ENCODE measurements at places on chromosomes 6 and 20.

DNA sequence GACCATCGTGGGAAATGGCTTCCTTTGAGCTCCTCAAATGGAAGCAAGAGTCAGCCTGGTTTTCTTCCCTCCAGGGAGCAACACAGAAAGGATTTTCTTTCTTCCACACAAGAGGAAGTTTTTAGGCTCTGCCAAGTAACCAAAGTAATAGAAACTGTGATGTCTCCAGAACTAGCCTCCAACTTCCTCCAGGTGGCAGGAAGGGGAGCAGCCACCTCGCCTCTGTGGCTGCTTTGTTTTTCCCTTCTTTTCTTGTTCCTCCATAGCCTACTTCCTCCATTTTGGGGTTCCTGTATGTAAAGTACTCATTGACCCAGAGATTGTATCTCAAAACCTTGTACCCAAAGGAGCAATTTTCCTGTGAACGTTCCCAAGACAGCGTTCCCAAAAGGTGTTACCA is 32.7 kb upstream of the CCR6 start:
- DNase-seq, result no peak

- no peak for DNase-seq
Measured at GRCh38 chr6:163298079-163298830, 116.3 kb upstream of the QKI start.

GRCh38 chr20:44819936-44820335 is 9.6 kb upstream of the RIMS4 start:
- no peak for DNase-seq

GRCh38 chr6:53309059-53309900 is 39.5 kb downstream of the ELOVL5 start:
- DNase-seq, result no peak

- DNase-seq, result no peak
Measured at GRCh38 chr20:22389836-22390542, 194.4 kb downstream of the FOXA2 start.

All from stimulated activated CD4-positive, alpha-beta T cell treated with anti-CD3 and anti-CD28 coated beads, Interleukin-1b, Interleukin-23, amount 100 ng/mL, for 24 hours (primary cell).